Astrocyte (in vitro differentiated cells and primary cell): ENCODE measurements at places on chromosomes 16 and 17. TPM values are rescaled to one million over a fixed set of nuclear protein-coding genes. Genes with fewer than 3 reads are reported as not detected.

- DNase-seq, result no peak
Observed at GRCh38 chr17:17084941-17085340, 42.7 kb downstream of the MPRIP start.

DNA sequence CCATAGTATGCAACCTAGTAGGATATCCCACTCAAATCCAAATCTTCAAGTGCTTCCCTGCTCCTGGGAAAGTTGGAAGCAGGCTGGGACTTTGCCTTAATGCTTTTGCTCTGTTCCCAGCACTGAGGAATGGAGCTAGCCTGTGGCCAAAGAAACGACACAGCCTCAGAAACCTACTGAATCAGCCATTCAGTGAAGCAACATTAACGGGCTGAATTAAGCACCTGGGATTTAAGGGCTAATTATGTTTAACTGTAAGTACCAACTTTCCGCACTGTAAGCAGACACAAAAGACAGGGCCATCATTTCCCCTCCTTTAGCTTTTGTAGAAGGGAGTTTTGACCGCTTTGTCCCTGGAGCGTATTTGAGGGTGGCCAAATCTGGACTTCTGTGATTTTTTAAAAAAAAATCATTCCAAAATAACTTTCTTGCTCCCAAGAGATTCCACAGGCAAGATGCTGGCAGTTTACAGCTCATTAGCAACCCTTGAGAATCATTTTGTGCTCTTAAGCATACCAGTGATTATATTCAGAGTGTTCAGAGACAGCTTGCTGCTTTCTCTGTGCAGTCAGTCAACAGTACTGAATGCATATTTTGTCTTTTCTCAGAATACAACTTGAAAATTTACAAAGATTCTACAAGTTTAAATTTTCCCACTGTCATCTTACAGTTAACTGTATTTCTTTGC lies 17.6 kb upstream of the NOL11 start:
- DNase-seq, result no peak

DNA sequence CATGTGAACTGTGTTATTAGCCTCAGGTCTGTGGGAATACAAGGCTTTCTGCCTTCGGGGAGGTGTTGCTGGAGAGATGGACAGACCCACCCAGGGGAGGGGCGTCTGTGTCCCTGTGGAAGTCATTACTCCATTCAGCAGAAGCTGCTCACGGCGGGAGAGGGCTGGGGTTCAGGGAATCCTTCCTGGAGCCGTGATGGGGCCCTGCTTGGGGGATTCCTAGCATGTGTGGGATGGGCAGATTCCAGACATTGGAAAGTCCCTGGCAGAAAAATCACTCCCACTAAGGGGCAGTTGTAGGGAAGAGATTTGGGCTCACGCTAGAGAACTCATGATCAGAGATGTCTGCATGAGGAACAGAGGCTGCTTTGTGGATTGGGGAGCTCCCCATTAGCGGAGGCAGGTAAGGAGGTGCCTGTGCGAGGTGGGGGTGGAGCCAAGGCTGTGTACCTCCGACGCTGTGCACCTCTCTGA lies 56.3 kb upstream of the IL34 start:
- DNase-seq, result peak; percentile 61

GRCh38 chr17:18191236-18191667 lies 7.6 kb downstream of the ALKBH5 start:
- DNase-seq, result no peak

GRCh38 chr16:569445-570254 lies at the start of gene PIGQ:
Gene PIGQ (plus strand): TSS chr16:569968. CDS start chr16:574075, 4,107 bp downstream.
- DNase-seq, result peak; percentile 47

CAPNS2 gene
- total RNA-seq, result 2.1 and 3.4 TPM in 2 replicates

DHRS7C gene
- not detected in 2 replicates for total RNA-seq
